ENCODE measurements at places on chromosomes 5 and 9.

- DNase-seq = no peak
These were observed 50.7 kb upstream of the SLC25A51 start for GRCh38 chr9:37954581-37954981.

GRCh38 chr5:2575871-2576270 is 175.6 kb downstream of the IRX2 start:
- DNase-seq = no peak

DNA sequence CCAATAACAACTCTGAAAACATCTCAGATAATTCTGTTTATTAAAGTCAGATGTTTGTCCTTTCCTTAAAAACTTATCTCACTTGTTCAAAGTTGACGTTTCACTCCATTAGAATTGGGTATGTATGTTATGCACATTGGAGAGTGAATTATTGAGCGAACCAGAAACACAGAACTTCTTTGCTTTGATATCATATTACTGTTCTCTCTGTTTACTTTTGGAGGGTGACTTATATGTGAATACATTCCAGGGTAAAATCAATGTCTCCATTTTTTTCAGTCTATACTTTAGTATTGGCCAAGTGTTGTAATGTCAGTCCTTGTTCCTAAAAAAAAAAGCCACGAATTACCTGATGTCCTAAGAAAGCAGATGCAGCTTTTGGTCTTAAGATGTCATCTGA is 307.4 kb downstream of the CSNK1G3 start:
- no peak for DNase-seq

- no peak for DNase-seq
These were observed 1429.8 kb upstream of the CDH9 start for GRCh38 chr5:28468166-28468565.

DNA sequence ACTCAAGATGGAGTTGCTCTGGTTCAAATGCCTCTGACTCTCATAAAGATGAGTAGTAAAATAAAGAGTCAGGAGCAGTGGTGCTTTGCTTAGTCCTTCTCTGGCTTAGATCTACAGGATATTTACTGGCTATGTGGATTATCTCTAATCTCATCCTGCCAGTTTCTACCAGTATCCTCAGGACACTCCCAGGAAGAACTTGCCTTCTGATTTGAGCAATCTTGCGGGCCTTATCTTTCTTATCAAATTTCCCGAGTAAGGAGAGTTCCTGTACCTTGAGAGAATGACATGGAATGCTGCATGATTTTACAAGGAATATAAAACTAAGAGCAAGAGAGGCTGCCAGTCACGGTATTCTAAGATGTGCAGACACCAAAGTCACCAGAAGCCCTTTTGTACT is 364.0 kb downstream of the ARHGEF28 start:
- no peak for DNase-seq

DNA sequence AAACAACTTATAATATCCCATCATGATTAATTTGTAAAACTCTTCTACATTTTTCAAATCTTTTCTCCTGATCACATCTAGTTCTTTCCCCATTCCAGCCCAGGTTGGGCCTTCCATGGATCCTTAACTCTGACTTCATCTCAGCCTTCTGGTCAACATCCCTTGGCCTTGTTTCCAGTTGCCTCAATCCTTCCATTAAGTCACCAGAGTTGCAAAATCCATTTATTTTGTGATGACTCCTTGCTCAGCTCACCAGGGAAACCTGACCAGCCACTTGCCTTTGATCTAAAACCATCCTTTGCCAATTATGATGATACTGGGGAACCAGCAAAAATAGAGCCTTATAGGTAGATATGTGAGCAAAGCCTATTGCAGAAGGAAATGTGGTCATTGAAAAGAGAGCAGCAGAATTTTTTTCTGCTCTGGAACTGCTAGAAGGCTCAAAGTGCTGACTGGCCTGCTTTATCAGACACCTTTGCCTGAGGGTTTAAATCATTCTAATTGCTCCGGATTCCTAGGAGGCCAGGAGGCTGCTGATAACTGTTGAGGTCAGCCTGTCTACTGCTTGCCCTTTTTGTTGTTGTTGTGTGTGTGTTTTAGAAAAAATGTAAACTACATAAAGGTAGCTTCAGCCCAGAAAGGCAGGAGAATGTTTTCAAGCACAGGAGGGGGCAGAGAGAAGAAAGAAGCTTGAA is 512.2 kb upstream of the GRIA1 start:
- no peak for DNase-seq

DNA sequence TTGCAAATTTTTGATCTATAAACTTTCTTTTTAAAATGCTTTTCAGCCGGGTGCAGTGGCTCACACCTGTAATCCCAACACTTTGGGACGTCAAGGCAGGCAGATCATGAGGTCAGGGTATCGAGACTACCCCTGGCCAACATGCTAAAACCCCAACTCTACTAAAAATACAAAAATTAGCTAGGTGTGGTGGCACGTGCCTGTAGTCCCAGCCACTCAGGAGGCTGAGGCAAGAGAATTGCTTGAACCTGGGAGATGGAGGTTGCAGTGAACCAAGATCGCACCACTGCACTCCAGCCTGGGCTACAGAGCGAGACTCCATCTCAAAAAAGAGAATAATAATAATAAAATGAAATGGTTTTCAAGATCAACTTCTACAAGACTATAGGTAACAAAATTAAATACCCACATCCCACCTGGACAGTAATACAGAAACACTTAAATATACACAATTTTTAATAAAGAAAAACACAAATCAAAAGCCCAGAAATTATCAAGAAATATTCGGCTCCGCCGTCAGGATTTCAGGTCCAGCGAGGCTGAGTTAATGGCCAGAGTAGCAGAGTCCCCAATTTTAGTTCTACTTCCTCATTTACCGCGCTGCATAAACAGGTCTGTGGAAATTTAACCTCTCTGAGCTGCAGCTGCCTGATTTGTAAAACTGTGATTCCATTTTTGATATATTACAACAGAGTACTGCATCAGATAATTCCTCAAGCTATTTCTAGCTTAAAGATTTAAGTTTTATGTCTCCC is 4.0 kb downstream of the TUT7 start:
- DNase-seq = no peak

GRCh38 chr5:119357808-119358529 is 2.1 kb downstream of the TNFAIP8 start:
- DNase-seq = peak; percentile 40

DNA sequence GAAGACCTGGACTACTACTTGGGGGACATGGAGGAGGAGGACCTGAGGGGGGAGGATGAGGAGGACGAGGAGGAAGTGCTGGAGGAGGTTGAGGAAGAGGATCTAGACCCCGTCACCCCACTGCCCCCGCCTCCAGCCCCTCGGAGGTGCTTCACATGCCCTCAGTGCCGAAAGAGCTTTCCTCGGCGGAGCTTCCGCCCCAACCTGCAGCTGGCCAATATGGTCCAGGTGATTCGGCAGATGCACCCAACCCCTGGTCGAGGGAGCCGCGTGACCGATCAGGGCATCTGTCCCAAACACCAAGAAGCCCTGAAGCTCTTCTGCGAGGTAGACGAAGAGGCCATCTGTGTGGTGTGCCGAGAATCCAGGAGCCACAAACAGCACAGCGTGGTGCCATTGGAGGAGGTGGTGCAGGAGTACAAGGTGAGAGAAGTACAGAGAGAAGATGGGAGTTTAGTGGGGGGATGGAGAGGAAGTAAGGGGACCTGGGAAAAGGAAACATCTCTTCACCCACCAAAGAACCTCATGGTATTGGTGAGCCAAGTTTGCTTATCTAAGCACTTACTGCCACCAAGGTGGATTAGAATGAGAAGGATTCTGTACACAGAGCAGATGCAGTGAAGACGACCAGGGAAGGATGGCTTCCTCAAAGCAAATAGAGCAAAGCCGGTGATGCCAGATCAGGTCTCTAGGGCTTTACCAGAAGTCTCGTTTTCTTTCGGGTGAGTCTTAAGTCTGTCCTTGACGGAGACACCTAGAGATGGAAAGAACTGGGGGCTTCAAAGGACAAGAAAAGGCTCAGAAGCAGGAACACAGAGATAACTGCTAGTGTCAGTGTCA is 1.5 kb downstream of the TRIM41 start:
- peak; percentile 56 for DNase-seq
